Activated naive CD8-positive, alpha-beta T cell treated with anti-CD3 and anti-CD28 coated beads for 36 hours (primary cell): ENCODE measurements at places on chromosomes 1 and 21.

- no peak for DNase-seq
Measured at GRCh38 chr1:54975356-54976108, 4.9 kb upstream of the TMEM61 start.

GRCh38 chr1:86706018-86706635 lies 1.8 kb downstream of the SH3GLB1 start:
- DNase-seq: no peak

DNA sequence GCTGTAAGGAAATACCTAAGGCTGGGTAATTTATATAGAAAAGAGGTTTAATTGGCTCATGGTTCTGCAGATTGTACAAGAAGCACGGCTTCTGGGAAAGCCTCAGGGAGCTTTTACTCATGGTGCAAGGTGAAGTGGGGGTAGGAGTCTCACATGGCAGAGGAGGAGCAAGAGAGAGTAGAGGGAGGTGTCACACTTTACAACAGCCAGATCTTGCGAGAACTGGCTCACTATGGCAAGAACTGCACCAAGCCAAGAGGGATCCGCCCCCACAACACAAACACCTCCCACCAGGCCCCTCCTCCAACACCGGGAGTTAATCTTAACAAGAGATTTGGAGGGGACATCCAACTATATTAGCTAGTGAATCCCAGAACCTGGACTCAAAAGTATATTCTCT lies 135.4 kb upstream of the SOD1 start:
- no peak for DNase-seq

DNA sequence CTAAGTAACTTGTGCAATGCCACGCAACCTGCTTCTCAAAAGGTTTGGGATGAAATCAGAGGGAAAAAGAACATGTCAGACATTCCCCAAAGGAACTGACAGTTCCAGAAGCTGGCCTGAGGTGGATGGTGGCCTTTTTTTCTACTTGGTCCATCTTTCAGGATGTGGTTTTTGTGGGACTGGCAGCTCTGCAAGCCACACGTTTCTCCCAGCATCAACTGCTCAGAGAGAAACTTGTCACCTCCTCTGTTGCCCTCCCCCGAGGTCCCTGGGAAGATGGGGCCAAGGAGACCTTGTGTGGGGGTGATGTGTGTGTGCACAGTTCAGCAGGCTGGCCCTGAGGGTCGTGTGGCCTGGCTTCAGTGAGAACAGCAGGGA lies 2.5 kb upstream of the DHRS3 start:
- peak; percentile 54 for DNase-seq

DNA sequence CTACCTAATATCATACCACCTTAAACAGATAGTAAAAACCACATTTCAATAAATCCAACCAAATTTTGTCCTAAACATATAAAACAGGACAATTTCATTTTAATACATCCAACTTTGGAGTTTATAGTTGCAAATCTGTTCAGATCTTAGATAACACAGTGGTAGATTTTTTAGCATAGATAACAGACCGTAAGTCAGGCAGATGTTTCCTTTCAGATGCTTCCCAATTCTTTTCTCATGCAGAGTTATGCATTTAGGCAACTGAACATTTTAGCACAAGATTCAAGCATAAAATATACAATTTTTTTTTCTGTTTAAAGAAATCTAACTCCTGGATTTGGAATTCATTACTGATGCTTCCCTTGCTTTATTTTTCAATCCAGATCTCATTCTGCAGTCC lies 156.5 kb upstream of the ZNHIT6 start:
- DNase-seq: no peak

DNA sequence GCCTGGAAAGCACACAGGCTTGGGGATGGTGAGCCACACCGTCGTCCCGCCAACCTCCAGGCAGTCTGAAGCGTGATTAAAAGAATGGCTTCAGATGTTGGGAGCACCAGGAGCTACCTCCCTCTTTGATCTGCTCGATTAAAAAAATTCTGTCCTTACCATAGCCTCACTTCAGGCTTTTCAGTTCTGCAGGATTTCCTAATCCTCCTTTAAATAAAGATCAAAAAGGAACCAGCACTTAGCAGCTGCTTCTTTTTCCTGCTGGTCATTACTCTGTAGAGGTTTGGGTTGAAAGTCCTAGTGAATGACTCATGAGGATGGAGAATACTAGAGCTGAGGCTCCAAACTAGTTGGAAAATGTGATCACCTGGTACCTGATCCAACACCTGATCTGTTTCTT lies 71.9 kb upstream of the C1orf174 start:
- DNase-seq: no peak

DNA sequence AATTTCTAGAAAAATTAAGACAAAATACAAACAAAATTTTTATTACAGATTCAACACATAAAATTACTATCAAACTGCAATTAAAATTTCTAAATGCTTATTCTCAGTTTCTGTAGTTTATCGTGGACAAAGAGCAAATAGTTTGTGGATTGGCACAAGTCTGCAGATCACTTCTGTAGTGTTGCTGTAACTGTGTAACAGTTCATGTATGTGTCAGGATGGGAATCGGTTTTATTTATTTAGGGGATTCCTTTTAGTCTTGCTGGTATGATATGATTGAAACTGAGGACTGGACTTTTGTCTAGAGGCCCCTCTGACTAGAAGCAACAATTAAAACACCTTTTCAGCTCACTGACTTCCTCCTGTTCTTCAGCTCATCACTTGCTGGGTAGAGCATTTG lies 60.8 kb downstream of the LRIG2 start:
- DNase-seq: no peak

DNA sequence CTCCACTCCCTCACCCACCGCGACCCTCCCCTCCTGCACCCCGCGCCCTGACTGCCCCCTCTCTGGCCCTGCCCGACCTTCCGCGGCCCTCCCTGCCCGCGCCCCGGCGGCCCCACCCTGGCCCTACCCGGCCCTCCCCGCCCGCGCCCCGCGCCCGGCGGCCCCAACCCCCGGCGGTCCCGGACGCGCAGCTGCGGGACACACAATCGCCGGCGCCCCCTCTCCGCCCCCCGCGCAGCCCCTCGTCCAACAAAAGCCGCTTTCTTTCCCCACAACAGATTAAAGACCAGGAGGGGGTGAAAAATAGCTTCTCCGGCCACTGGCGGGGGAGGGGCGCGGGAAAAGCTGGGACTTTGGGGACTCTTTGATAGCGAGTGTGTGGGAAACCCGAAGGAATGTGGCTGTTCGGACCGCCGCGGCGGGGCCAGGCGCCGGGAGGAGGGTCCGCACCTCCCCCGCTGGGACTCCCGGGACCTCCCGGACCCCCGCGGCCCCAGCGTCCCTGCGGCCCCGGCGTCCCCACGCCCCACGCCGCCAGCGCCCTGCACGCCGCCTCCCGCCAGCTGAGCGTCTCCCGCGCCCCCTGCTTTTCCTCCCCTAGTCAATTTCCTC lies 8.8 kb upstream of the ID3 start:
- no peak for DNase-seq

DNA sequence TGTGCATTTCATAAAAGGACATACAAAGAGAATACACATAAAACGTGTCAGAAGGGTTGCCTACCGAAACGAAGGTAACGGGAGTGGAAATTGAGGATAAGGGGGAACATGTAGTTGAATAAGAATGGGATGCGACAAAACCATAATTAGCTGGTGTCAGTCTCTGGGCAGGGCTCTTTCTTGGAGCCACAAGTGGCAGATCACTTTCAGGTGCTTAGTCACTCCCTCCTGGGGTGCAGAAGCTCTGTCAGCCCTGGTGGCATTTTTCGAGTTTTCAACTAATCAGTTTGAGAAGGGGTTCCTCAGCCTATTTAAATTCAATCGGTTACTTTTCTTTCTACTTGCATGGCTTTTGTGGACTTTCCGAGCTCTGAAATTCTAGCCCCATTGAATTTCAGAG lies 133.9 kb upstream of the IGSF21 start:
- no peak for DNase-seq

- no peak for DNase-seq
Measured at GRCh38 chr1:37439349-37439995, 34.9 kb upstream of the ZC3H12A start.

DNA sequence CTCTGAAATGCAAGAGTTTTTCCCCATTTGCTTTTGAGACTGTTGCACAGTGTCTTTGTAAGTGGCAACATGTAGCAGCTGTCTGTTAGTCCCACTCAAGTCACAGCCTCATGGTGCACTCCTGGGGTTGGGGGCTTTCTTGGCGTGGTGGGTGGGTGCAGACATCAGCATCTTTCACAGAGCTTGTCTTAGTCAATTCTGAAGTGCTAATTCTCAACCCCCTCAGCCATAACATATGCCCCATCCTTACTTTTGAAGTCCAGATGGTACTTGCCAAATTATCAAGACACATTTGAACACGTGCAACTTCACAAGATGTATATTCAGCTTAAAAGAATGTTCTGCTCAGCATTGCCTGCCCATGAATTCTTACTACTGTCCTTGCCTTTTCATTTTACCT lies 87.1 kb downstream of the VCAM1 start:
- no peak for DNase-seq

GRCh38 chr1:17632541-17633184 lies 93.2 kb downstream of the ARHGEF10L start:
- no peak for DNase-seq

DNA sequence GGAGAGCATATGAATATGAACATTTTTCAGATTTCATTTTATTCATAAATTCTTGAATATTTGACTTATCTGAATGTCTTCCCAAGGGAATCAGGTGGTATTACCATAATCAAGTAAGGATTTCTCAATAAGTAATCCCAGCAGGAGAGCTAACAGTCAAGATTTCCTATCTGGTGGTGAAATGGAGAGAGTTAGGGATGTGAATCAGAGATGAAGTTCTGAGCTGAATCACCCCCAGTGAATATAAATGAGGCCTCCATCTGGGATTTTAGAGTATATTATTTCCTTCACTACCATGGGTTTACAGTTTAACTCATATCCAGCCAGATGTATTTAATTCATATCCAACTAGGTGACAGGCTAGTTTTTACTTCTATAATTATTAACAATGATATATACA lies 61.5 kb upstream of the RGS2 start:
- DNase-seq: no peak

DNA sequence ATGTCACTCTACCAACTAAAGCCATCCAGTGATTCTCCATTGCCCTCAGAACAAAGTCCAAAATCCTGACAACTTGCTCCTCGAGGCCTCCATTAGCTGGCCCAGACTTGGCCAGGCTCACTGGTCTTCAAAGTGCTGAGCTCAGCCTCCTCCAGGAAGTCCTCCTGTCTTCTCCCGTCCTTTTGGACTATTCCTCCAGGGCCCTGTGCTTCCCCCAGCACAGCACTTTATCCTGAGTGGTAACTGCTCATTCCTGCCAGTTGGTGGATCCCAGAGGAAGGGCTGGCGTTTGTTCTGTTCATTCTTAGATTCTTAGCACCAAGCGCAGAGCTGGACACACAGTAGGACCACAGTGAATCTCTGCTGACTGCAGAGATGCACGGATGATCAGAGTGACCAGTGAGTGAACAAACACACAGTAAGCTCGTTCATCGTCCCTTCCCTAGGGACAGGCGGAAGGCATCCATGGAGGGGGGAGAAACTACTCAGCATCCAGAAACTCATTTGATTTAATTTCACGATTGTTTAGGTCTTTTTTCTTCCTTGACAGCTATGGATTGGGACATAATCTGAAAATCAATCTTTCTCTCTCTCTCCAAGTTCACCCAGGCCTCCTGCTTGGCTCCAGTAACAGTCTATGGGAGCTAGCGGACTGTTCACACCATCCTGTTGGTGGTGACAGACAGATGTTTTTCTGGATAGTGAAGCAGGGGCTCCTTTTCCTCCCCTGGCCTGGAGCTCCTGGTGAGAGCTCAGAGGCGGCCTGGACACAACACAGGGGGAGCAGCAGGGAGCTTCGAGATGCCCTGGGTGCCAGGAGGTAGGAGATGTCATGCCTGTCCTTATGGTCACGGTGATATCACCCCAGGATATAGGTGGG lies 180.2 kb downstream of the PTPRU start:
- no peak for DNase-seq

DNA sequence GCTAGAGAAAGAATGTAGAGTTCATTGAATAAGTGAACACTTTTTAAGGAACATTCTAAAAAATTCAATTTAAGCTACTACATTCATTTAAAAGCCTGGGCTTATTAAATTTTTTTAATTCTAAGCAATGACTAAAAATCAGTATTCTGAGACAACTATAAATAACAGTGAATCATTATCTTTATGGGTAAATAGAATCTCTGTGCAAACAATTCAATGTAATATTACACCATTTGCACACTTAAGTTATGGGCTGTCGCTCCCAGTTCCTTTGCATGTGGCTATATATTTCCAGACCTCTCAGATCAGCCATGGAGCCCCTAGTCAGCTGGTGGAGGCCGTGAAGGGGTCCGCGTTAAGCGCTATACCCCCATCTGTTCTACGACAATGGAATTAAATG lies 65.1 kb downstream of the KCNK1 start:
- DNase-seq: no peak

DNA sequence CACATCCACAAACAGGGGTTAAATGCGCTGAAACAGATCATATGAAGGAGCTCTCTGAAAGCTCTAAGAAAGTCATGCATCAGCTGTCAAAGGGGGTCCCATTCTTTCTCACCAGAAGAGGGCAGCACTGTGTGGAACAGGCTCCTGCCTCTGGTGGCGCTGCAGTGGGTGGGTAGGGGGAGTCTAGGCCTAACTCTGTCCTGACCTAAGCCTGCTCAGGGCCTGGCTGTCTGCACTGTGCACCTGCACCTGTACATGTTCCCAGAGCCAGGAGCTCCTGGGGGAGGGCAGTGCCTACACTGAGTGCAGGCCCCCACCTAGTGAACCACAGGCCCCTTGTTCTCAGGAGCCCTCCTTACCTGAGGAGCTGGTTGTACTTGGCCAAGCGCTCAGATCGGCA lies 16.0 kb downstream of the ENO1 start:
- peak; percentile 52 for DNase-seq

GRCh38 chr1:19918057-19918456 lies 5.4 kb downstream of the PLA2G2E start:
- peak; percentile 66 for DNase-seq

GRCh38 chr1:241849345-241849695 lies 1.3 kb downstream of the EXO1 start:
- DNase-seq: no peak

DNA sequence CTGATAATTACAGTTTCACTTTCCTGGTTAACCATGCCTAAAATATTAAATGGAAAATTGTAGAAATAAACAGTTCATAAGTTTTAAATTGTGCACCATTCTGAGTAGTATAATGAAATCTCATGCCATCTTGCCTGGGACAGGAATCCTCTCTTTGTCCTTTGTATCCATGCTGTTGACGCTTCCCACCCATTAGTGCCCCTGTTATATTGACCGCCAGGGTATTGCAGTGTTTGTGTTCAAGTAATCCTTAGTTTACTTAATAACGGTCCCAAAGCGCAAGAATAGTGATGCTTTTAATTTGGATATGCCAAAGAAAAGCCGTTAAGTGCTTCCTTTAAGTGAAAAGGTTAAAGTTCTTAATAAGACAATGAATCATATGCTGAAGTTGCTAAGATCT lies 41.7 kb downstream of the RPRD2 start:
- DNase-seq: no peak

GRCh38 chr1:117128323-117129079 lies 7.0 kb upstream of the TRIM45 start:
- DNase-seq: no peak

- DNase-seq: no peak
Measured at GRCh38 chr1:34928066-34928696, 1.3 kb downstream of the DLGAP3 start.
